ENCODE measurements at places on chromosomes 2 and 18.

DNA sequence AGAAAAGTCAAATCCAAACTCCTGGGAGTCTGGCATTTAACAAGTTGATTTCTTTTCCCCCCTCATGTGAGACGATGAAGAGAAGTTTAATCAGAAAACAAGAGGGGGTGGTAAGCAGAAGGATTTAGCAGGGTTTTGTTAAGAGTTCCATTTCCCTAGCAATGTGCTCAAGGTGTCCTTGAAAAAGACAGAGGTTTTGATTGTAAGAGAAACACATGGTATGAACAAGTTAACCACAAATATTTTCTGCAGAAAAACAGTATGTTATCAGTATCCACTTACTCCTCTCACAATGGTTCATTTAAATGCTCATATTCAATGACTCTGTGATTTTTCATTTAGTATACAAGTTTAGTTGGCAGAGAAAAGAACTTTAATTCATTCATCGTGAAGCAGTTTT lies 26.8 kb downstream of the LAMA1 start:
- DNase-seq, result no peak

DNA sequence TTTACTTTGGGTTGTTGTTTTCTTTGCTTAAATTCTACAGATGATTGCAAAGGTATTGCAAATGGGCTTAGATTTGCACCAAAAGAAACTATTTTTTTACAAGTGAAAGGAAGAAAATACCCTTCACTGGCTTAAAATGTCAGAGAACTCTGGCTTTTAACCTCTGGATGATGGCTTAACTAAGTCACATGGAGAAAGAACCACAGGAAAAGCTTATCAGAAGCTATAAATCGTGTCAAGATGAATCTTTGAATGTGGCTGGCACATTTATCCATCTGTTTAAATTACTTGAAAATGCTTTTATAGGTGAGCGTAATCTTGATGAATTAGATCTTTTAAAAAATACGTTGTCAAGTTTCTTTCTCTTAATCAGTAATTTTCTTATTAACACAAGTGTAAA lies 32.0 kb upstream of the CCDC178 start:
- no peak for DNase-seq

GRCh38 chr2:172571245-172571644 lies 15.4 kb downstream of the PDK1 start:
- DNase-seq, result no peak

DNA sequence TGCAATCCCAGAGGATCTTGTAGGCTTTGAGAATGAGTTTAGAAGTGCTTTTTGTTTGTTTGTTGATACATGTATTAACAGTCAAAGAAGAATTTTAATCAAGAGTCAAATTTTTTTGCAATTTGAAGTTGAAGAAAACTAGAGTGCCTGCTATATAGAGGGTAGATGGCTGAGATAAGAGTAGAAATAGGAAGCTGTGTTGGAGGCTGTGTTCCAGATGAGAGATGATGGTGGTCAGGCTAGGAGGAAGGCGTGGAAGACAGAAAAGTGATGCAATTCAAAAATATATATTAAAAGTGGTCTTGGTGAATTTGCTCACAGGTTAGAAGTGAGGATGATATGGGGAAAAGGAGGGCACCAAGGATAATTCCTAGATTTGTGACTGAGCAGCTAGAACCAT lies 978.3 kb downstream of the BCL11A start:
- no peak for DNase-seq

GRCh38 chr2:23041443-23041842 lies 343.5 kb upstream of the KLHL29 start:
- DNase-seq, result no peak

- DNase-seq, result no peak
Measured at GRCh38 chr18:76421685-76422078, 73.4 kb downstream of the ZNF516 start.

DNA sequence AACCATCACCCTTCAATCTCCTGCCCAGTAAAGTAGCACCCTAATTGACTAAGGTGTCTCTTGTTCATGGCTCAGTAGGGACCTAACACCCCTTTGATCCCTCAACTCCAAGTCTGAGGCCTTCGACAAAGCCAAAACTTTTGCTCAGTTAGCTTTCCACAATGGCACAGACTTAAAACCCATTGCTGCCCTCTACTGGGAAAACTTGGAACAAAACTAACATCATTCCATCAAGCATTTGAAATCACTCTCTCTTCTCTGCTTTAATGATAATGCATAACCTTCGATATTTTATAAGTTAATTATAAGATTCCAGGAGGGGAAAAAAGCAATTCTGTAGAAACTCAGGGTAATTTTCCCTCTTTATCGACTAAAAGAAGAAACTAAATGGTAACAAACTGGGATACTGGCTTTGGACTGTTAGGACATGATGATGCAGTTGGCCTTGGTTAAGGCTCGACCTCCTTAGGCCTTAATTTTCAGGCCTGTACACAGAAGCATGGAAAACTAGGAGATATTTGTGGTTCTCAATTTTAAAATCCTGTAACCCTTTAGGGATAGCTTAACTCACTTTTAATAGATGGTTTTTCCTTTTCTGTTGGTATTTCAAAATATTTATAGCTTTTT lies 127.8 kb downstream of the STK39 start:
- peak; percentile 47 for DNase-seq

GRCh38 chr18:31576670-31577069 lies 15.0 kb upstream of the TTR start:
- no peak for DNase-seq

DNA sequence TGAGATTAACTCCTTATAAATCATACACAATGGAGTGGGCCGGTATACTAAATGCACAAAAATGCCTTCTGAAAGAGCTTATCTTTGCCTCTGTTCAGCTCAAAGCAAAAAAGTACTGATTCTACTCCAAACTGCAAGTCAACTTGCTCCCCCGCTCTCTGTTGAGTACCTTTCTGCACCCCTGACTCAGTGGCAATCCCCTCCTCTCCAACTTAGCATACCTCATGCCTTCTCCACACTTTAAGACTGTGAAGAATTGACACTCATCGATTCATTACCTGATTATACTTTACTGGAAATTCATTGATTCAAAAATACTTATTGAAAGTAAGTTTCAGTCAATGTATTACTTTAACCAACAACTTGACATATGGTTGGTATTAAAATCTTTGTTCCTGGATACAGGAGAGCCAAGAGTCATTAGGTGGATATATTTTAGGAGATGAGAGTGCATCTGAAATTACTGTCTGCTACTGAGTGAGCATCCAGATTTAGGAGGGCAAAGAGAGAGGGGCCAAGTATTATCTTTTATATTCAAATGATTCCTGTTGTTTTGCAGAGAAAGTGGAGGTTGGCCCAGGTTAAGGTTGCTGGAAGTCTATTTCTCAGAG lies 187.7 kb downstream of the ICOS start:
- no peak for DNase-seq

Measured in hindlimb muscle (tissue), 1 donor.